ENCODE measurements at places on chromosomes 16 and 17. TPM values are rescaled to one million over a fixed set of nuclear protein-coding genes. Genes with fewer than 3 reads are reported as not detected.

SCARF1 gene
- 1.6 TPM for total RNA-seq

GUCY2D gene
- not detected for total RNA-seq

TNP2 gene
- not detected for total RNA-seq

INCA1 gene
- 0.31 TPM for total RNA-seq

KRTAP9-8 gene
- total RNA-seq = not detected

CHST5 gene
- 0.27 TPM for total RNA-seq

SOST gene
- not detected for total RNA-seq

TPPP3 gene
- not detected for total RNA-seq

USP6 gene
- total RNA-seq = 0.04 TPM

BAHCC1 gene
- not detected for total RNA-seq

DCTN5 gene
- total RNA-seq = 89.5 TPM

RPL26 gene
- total RNA-seq = 2,480 TPM

IFI35 gene
- total RNA-seq = 21.9 TPM

CA7 gene
- total RNA-seq = not detected

PABPN1L gene
- total RNA-seq = not detected

TBC1D3H gene
- 1.0 TPM for total RNA-seq

OTOP3 gene
- total RNA-seq = not detected

SUZ12 gene
- total RNA-seq = 70.4 TPM

KRTAP1-5 gene
- total RNA-seq = not detected

FKBP10 gene
- total RNA-seq = 2.1 TPM

MYH3 gene
- 3.5 TPM for total RNA-seq

CNGB1 gene
- not detected for total RNA-seq

TMEM186 gene
- 16.8 TPM for total RNA-seq

EFCAB13 gene
- 3.0 TPM for total RNA-seq

TERB1 gene
- total RNA-seq = 0.30 TPM

C16orf78 gene
- total RNA-seq = not detected

HOXB4 gene
- 3.8 TPM for total RNA-seq

CTRB1 gene
- total RNA-seq = not detected

NPB gene
- not detected for total RNA-seq

KREMEN2 gene
- not detected for total RNA-seq

ORC6 gene
- 54.6 TPM for total RNA-seq

TK2 gene
- 4.4 TPM for total RNA-seq

DDX52 gene
- total RNA-seq = 37.9 TPM

CCDC78 gene
- 8.6 TPM for total RNA-seq

C16orf92 gene
- not detected for total RNA-seq

SPATA32 gene
- 0.25 TPM for total RNA-seq

ZP2 gene
- not detected for total RNA-seq

XYLT1 gene
- total RNA-seq = 5.2 TPM

GCGR gene
- not detected for total RNA-seq

GAS2L2 gene
- 0.10 TPM for total RNA-seq

SLC5A10 gene
- total RNA-seq = not detected

EPX gene
- total RNA-seq = not detected

ZFPM1 gene
- 14.3 TPM for total RNA-seq

SPNS2 gene
- total RNA-seq = 0.42 TPM

NPIPA8 gene
- 11.2 TPM for total RNA-seq

CYGB gene
- total RNA-seq = not detected

SULT1A1 gene
- 8.7 TPM for total RNA-seq

CDH8 gene
- not detected for total RNA-seq

LAT gene
- total RNA-seq = 177 TPM
